ENCODE measurements at places on chromosomes 3 and 15.
A peak's percentile ranks its signal among the peaks of the same experiment; 100 is the strongest.

- DNase-seq = no peak
These were observed 248.8 kb downstream of the SHOX2 start for GRCh38 chr3:157857440-157857839.

GRCh38 chr15:78762985-78763795, 48.1 kb downstream of the ADAMTS7 start:
- no peak for DNase-seq

GRCh38 chr3:155282385-155283091, 10.9 kb downstream of the STRIT1 start:
- DNase-seq = no peak

DNA sequence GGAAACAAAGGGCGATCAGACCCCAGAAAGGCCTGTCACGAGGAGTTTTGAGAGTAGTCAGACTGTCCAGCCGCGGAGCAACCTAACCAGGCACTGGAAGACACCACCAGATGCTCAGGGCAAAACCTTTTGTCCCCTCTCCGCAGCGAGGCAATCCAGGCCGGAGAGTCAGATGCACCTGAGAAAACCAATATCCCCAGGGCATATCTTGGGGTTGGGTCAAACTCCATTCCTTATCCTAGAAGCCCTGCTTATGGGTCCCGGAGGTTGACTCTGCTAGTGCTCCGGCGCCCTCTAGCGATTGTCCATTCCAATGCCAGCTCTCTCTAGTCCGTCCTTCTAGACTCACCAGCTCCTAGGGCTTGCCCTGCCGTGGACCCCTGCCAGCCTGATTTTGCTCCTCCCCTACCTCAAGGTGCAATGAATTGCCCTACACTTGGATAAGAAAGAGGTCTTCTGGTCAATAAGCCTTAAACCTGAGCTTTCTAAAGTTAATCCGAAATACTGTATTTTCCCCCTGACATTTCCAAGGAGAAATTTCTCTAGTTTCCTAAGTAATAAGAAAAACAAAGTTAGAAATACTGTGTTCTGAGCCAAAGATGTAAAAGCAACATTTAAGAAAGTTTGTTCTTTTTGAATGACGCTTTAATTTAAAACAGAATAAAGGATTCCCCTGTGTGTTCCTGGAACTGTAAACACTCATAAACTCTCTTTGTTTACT, 5.5 kb downstream of the CPNE4 start:
- DNase-seq = peak; percentile 42

DNA sequence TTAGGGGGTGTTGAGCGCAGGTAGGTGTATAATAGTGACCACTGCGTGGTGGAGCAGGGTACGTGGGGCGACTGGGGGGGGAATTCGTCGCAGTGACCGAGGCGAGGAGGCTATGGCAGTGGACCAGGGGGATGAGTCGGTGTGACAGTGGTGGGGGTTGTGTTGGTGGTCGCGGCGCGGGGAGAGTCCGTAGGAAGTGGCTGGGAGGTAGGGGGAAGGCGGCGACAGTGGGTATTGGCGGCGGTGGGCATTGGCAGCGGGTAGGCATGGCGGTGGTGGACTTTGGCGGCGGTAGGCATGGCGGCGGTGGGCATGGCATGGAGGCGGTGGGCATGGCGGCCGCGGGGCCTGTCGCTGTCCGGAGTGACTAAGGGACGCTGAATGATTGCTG, 739 bp downstream of the SNRPN start:
- DNase-seq = peak; percentile 2

DNA sequence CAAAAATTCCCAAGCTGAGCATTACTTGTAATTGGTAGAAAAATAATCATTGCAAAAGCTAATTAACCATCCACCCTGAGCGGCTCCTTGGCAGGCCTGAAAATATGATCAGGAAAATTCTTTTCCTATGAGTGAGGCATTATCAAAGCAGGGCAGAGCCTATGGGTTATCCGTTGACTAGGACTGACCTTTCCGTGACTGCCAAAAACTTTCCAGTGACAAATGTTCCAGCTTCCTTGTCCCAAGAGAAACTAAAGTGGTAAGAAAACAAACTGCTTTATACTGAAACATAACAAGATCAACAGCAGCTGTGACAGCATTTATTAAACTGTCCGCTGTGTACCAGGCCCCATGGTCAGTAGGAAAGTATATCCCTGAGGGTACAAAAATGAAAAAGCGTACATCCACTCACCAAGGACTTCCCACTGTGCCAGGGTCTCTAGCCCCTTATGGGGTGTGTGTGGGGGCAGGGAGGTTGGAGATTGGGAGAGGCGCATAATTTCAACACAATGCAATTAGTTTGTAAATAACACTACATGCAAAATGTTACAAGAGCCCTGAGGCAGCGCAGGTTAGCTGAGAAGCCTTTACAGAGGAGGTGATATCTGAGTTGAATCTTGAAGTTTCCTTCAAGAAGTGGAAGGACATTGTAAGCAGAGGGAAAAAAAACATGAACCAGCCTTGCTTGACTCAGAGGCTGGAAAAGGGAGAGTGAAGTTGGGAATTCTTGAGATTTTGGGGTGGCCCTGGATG, 8.5 kb downstream of the LIPC start:
- no peak for DNase-seq

DNA sequence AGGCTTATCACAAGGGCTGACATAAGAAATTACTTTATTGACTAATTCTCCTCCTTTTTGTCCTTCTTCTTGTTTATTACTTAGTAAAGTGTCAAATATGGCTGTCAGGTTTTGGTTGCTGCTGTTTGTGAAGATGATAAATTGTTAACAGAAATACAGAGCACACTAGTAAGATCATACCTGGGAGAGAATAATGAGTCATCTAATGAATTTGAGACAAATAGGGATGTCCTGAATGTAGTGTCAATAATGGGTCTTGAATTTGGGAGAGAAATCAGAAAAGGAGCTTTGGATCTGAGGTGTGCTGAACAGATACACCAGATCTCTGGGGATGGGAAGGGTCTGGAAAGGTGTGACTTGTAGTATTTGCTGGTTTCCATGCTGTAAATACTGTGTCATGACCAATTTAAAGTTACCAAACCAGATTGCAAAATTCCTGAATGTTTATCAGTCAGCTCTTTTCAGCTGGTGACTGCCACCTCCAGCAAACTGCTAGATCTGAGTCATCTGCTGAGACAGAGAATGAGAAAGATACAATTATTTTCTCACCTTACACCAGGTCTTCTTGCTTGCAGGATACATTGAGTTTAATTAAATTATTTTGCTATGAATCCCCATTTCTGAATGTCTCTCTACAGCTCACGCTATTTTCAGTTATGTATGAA, 76.7 kb upstream of the SATB1 start:
- DNase-seq = no peak

DNA sequence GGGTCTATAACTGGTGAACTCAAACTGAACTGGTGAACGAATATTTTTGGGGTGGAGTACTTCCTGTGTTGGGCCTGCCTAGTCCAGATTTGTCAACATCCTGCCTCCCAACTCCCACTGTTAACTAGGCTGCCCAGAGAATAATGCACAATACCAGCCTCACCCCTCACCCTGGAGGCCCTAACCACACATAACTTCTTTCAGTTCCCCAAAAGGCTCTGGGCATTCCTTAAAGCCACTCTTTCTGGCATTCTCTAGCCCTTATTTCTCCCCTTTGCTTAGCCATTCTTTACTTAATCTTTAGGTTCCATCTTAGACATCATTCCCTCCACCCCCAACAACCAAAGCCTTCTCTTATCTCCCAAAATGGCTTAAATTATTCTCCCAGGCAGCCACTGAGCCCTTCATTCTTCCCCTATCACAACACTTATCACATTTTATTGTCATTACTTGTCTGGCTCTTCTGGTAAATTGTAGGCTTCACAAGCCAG, 9.1 kb upstream of the SEC11A start:
- DNase-seq = no peak

GRCh38 chr3:71989165-71989564, 204.2 kb upstream of the PROK2 start:
- DNase-seq = no peak

DNA sequence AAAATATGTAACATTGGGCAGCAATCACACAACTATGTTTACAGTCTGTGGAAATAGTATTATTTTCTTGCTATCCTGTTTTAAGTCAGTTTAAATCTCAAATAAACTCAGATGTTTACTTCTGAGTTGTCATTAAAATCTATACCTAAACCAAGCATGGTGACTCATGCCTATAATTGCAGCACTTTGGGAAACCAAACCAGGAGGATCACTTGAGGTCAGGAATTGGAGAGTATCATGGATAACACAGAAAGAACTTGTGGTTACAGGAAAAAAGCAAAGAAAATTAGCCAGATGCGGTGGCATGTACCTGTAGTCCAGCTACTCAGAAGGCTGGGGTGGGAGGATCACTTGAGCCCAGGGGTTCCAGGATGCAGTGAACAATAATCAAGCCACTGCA, 631.6 kb upstream of the EPHA6 start:
- DNase-seq = no peak

DNA sequence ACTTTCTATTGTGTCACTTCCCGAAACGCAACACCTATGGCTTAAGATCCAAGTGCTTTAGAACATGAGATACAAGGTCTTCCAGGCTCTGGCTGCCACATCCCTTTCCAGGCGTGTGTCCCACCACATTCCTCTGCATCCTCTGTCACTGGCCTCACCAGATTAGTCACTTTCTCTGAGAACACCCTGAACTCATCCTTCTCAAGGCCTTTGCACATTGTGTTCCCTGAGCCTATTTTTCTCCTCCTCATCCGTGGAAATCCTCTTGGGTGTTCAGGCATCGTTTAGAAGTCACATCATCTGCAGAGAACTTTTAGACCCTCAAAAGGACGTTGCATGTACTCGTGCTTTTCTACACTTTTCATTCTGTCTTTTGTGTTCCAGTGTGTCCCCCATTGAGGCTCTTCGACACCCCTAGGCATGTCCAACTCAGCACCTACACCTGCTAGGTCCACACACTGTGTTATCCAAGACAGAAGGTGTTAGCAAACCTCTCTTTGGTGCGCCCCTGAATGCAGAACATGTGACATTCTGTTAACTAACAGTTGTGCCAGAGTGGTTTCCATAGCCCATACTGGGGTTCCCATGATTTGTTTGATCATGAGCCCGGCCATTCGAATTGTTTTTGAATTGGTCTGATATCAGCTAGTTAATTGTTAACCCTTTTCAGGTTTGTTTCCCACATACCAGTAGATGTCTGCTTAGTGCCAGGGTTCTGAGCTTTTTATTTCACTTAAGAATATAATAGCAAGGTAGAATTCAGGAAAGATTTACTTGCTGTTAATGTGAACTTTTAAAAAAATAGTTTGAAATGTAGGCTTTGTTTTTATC, 67.2 kb downstream of the LPP start:
- DNase-seq = no peak

GRCh38 chr3:186985661-186986364, 55.5 kb downstream of the ST6GAL1 start:
- no peak for DNase-seq

GRCh38 chr3:50419595-50420370, 60.5 kb upstream of the TMEM115 start:
- DNase-seq = no peak

GRCh38 chr3:179744667-179745066, 91.8 kb downstream of the USP13 start:
- no peak for DNase-seq

- DNase-seq = no peak
These were observed 1.9 kb downstream of the AEN start for GRCh38 chr15:88623061-88623460.

- no peak for DNase-seq
These were observed 54.3 kb upstream of the MYRIP start for GRCh38 chr3:39755100-39755499.

GRCh38 chr15:74449643-74450205, 11.2 kb downstream of the UBL7 start:
- no peak for DNase-seq

GRCh38 chr3:8303466-8303865, 198.2 kb upstream of the LMCD1 start:
- no peak for DNase-seq

DNA sequence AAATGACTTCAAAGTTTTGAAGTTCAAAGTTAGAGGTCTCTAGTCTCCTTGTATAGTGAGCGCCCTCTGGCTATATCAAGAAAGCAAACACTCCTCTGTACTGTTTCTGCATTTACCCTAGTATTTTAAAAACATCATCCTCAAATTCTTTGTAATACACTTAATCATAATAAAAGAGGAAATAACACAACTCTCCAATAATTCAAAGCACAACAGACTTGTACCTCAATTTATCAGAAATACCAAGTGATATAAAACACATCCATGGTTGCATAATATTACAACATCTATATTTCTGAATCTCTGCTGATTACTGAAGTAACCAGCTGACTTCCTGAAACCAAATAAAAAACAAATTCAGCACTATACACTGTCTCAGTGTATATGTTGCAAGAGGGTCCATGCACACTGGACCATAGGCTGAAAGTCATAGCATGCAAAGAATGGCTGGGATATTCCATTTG, 12.5 kb downstream of the PLOD2 start:
- no peak for DNase-seq

- DNase-seq = no peak
These were observed 39.6 kb downstream of the RAB11A start for GRCh38 chr15:65908876-65909275.

- DNase-seq = no peak
These were observed 662.0 kb upstream of the GBE1 start for GRCh38 chr3:82423268-82424030.

DNA sequence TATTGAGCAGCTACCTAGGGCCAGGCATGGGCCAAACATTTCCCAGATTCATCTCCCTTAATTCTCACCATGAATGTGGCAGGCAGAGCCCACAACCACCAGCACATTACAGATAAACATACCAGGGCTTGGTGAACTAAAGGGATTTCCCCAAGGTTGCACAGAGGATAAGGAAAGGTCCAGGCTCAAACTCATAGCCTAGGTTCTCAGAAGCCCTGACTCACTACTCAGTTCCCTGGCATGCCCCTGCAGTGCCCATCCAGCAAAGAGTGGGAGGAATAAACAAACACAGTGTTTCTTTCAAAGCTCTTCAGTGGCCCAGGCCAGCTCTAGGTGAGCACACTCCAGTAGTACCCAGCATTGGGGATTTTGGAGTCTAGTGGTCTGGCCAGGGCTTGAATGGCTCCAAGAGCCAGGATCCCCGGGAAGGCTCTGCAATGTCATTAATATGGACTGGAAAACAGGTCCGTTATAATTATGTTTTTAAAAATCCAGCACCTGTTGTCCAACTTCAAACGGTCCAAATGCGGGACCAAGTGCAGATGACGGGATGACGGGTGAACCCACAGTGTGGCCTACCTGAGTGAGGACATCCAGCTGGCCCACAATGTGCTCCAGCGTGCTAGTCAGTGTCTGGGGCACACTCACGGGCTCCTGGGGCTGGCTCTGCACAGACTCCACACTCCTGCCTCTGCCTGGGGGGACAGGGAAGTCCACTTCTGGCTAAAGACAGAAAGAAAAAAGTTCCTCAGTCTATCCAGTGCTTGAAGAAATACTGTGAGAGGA, 39.8 kb upstream of the DUSP7 start:
- no peak for DNase-seq

GRCh38 chr15:29034593-29035335, 149.0 kb downstream of the APBA2 start:
- DNase-seq = no peak

Measured in stimulated activated CD4-positive, alpha-beta T cell treated with anti-CD3 and anti-CD28 coated beads, TNF-alpha, amount 100 ng/mL, for 1 hour (primary cell).